Activated CD8-positive, alpha-beta memory T cell treated with anti-CD3 and anti-CD28 coated beads, Interleukin-2, amount 50 U/mL, for 48 hours (primary cell): ENCODE measurements at places on chromosomes 2 and 18.

DNA sequence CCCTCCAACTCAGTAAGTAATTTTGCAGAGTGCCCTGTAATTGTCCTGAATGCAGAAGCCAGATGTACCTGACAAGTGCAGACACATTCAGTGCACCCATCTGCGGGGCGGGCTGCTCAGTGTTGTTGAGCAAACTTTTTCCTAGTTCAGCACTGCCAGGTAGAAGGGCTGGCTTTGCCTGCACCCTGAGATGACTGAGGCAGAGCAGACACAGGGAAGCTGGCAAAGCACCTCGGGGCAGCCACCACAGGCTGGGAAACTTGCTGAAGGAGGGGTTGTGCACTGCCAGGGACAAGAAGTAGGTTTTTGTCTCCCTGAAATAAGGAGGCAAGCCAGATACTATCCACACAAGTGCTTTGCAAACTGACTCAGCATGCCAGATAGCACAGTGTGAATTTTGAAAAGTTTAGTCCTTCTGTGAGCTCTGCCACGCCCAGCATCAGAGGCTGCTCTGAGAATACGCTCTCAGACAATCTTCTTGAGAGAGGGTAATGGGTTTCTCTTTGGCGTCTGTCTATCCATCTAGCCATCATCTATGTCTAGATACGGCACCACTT lies 62.3 kb downstream of the SOWAHC start:
- DNase-seq = no peak

GRCh38 chr18:2845172-2845571 lies 1.6 kb upstream of the EMILIN2 start:
- DNase-seq = no peak

DNA sequence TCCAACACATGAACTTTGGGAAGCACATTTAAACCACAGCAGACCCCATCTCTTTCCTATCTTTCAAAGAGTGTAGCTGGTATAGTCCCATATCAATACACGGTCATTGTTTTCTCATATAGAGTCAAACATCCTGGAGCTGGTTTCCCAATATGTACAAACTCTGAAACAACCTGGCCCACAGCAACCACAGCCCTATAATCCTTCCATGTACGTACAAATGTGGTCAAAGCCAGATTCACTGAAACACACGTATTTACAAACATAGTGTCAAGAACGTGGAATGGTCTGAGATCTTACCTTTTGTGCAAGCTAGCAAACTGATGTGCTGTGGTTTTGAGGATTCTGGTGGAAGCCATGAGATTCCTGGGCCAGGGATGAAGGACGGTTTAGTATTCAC lies 97.3 kb downstream of the HS1BP3 start:
- DNase-seq = no peak

- no peak for DNase-seq
Observed at GRCh38 chr2:7045601-7046590, 128.7 kb downstream of the RNF144A start.

DNA sequence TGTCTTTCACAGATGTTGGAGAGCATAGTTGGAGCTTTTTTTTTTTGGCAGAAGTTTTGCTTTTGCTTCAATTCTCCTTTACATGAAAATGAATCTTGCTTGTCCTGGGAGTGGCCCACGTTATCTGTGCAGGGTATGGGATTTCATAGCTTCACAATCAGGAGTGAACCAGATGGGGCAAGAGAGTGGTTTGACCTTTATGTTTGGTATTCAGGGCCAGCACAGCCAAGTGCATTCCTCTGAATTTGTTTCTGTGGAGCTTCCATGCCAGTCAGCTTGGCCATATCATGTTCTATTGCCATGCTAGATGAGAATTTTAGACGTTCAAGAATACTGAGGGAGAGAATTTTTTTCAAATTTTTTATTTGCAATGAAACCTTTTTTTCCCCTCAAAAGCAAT lies 116.6 kb downstream of the PRPF40A start:
- DNase-seq = no peak

DNA sequence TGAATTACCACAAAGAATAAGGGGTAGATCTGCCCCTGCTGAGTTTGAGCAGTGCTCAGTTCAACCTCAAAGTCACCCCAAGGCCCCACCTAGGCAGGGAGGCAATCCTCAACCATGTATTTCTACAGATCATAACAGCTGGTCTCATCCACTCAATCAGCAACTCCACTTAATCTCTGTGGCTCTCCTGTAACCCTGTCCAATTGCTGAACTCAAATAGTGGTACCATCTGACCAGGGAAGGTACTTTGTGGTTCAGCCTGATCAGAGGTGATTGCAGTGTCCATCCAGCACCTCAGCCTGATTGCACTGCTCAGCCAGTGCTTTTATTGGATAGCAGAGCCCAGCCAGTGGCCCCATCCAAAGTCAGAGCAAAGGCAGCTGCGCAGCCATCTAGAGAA lies 91.0 kb upstream of the SLC4A10 start:
- DNase-seq = no peak

DNA sequence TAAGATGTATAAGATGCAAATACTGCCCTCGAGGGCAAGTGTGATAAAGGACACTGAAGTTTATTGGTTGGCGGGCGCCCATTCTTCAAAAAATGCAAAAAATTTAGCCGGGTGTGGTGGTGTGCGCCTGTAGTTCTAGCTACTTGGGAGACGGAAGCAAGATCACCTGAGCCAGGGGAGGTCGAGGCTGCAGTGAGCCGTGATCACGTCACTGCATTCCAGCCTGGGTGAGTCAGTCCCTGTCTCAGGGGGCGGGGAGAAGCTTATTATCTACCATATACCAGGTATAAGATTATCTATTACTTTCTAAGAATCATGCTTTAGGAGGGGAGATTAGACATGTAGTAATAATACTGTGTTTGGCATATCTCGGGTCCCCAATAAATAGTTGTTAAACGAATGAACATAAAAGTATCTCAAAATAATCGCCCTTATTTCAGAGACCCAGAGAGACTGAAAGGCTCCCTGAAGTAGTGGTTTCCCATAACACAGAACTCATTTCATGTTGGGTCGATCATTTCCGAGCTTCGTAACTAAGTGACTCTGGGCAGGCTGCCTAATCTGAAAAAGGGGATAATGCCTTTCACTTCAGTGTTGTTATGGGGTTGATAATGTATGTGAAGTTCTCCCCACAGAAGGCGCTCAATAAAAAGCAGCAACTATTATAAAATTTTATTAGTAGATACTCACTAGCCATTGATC lies 1.2 kb upstream of the SELENOI start:
- DNase-seq = no peak
